Retinal pigment epithelial cell (primary cell): ENCODE measurements at places on chromosomes 3 and 15.

DNA sequence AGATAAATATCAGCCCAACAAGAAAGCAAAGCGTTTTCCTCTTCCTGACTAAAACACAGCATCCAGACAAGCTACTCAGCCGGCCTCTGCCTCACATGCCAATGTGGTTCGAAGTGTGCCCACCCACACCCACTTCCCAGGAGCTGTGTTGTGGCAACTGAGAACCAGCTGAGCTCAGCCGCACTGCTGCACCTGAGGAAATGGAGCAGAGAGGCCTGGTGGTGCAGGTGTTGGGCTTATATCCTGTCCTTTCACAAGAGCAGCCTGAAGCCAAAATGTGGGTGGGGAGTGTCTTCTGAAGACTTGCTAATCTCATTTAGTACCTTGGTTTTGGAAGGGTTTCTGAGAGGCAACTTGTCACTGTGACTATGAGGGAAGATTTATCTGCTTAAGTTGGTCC lies 23.0 kb upstream of the RETNLB start:
- DNase-seq = no peak

DNA sequence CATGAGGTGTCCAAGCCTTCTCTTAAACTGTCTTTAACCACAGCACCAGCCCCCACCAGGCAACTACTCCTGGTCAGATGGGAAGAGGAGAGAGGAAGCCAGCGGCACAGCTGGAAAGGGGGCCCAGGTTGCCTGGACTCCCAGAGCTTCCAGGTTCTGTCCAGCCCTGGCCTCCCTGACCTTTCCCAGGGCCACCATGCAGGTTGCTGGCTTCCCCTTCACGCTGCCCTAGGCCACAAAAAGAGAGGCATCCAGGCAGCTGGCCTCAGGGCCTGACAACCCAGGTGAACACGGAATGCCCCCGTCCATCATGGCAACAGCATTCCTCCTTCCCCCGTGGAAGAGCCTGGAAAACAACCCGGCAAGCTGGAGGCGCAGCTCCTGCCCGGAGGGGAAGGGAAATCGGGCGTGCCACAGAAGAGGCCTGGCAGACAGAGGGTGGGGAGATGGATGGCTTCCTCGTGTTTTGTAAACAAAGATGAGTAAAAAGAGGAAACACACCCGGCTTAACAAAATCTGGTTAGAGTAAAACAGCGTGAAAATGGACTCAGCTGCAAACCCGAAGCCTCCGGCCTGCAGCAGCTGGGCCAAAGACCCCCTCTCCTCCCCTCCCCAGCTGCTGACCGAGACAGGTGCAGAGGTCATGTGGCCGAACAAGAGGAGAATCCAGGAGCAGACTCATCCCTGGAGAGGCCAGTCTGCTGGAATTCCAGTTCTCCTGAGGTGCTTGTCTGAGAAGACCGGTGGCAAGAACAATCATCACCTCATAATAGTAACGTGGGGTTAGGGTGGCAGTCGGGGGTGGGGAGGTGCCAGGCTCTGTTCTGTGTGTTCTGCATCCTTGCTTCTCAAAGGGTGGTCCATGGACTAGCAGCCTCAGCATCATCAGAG lies 15.5 kb downstream of the BMF start:
- no peak for DNase-seq

- no peak for DNase-seq
Observed at GRCh38 chr3:72597756-72598195, 250.5 kb downstream of the SHQ1 start.

DNA sequence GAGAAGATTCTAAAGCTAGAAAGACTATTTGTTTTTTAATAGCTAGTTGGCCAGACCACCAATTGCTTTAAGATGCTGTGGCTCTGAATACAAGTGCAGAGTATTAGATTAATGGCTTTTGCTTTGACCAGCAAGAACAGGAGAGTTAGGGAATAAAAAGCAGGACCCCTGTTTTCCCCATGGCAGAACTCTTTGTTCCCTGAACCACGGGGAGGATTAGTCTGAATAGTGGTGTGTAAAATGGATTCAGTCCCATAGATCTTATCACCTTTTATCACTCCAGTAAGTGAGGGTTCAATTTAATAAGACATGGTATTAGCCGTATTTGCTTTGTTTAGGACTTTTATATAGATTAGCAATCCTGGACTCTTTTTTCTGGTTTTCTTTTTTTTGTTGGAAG lies 562.6 kb upstream of the DPPA4 start:
- DNase-seq = no peak

DNA sequence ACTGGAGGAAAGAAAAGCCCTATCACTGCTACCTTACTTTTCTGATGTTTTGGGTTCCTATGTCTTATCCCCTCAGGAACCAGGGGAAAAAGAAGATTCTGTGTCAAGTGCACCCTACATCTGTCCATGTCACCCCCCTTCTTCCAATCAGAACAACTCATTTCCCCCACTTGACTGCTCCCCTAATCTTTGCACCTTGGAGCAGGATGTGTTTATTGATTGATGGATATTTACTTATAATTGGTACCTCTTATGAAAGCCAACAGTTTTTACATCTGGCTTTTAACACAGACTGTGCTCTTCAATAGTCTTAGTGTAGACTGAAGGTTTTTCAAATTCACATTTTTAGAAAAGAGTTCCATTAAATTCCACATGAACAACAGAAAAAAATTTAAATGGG lies 33.3 kb downstream of the LIPC start:
- DNase-seq = no peak

DNA sequence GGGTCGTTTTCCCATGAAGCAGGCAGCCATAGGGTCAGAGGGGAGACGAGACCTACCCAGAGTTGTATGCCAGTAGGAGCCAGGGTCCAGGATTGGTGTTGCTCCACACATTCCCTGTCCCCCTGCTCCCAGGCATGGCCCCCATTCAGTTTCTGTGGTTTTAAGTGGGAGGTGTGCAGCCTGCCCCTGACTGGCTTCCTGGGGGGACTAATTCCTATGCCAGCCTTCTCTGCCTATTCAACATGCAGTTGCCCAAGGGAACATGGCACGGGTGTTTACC lies 126.3 kb downstream of the EEFSEC start:
- no peak for DNase-seq

DNA sequence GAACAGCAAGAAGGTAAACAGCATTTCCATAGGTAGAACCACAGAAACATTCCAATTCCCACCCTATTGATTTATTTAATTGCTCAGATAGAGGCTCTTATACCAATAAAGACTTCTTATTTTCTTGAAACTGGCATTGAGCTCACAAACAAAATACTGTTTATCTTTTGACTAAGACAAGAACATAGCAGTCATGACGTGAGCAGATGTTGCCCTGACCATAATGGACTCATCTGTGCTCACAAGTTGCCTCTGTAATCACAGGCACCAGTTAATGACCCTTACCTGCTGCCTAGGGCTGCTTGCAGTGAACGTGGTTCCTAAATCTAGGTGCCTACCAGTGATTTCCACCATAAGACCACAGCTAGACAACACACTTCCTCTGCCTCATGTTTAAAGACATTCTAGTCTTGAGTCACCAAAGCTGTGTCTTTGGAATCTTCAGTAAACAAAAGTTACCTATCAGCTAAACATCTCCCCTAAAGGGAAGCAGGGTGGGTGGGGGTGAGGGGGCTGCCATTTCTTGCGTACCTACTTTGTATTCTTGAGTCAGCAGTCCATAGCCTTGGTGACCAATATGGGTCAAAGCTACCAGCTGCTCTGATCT lies 2.1 kb downstream of the FYCO1 start:
- DNase-seq = no peak

DNA sequence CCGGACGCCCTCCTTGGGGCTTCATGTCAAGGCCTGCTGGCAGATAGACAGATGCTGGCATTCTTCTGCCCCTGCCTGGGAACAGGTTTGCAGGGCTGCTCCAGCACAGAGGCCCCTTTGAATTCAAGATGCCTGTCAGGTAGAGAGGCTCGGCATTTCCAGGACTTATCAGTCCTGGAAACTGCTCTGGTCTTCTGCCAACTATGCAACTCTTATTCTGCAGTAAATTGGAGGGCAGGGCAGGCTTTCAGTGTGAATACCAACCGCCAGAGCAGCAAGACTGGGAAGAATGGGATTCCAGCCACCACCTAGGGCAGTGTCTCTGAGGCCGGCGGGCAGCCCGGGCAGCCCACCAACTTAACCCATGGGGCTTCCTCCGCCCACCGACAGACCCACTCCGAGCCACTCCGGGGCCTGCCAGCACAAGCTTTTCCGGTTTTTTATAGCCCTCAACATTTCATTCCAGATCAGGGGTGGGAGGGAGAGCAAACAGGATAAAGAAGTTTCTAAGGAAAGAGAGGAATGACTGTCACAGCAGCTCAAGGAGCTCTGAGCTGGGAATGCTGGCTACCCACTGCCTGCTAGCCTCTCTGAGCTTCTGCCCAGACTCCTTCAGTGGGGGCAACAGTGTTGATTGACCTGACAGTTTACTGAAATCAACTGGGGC lies 140.9 kb downstream of the NTRK3 start:
- no peak for DNase-seq

GRCh38 chr3:7562892-7563291 lies 702.0 kb downstream of the GRM7 start:
- no peak for DNase-seq

DNA sequence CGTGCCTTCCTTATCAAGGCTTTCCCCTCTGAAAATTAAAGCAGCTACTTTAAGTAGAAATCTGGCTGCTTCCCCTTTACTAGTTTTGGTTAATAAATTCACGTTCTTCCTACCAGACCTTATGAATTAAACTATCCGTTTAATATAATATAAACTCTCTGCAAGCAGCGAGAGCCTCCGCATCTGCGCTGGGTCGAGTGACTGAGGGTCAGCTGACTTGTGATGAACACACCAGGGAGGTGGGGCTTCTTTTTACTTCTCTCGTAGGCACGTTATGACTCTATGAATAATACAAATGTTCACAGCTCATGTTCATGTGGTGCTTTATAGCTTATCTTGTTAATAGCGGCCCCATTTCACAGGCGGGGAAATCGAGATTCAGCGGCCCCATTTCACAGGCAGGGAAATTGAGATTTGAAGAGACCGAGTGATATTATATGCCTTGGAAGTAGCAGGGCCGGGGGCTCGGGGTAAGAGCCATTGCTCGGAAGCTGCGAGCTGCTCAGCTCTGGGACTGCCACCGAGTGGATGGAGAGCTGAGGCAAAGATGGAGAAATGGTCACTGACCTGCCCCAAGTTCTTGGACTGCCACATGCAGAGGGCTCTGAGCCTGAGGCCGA lies 8.3 kb downstream of the MUC4 start:
- no peak for DNase-seq

GRCh38 chr15:69767191-69767590 lies 314.6 kb downstream of the RPLP1 start:
- no peak for DNase-seq

GRCh38 chr15:47688573-47689086 lies 28.7 kb upstream of the SEMA6D start:
- DNase-seq = no peak

DNA sequence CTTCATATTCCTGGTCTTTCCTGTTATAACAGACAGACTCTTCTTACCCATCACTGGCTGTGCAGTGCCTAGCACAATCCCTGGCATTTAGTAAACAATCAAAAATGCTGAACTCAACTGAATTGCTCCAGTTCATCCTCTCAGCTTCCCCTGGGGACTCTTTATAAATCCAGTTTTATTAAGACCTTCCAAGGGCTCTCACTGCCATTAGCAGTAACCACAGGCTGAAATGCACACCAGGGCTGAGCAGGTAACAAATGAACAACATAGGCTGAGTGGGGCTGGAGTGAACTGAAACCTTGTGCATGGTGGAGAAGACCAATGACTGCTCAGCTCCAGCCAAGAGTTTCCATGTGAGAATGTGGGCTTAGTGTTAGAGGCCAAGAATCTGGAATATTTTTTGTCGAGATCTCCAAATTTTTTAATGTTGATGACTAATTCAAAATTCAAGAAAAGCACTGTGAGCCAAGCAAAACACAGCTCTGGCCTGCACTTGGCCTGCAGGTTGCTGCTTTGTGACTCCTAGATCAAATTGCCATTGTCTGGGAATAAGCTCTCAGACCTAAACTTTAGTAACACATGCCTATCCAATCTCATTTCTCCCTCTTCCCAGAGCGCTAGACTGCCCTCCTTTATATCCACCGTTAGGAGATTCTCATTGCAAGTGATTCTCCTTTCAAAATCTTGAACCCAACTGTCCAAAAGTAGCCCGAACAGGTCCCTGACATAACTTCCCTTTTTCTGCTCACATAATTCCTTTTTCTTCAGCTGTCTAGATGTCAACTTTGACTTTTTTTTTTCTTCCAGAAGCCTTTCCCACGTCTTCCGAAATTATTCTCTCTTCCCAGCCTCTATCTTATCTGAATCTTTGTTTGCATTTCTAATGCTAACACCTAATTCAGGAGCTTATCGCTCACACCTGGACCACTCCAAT lies 7.4 kb downstream of the SQOR start:
- peak; percentile 82 for DNase-seq

- DNase-seq = no peak
Observed at GRCh38 chr3:143271136-143271535, 151.6 kb downstream of the CHST2 start.

- no peak for DNase-seq
Observed at GRCh38 chr3:29181872-29182271, 99.0 kb upstream of the RBMS3 start.

GRCh38 chr3:63354160-63354559 lies 76.1 kb downstream of the SYNPR start:
- no peak for DNase-seq

- no peak for DNase-seq
Observed at GRCh38 chr3:53250881-53251605, 4.8 kb downstream of the TKT start.

- DNase-seq = peak; percentile 0
Observed at GRCh38 chr3:36792342-36792741, 28.0 kb upstream of the DCLK3 start.

GRCh38 chr3:158460926-158461325 lies 110.1 kb upstream of the MLF1 start:
- no peak for DNase-seq

DNA sequence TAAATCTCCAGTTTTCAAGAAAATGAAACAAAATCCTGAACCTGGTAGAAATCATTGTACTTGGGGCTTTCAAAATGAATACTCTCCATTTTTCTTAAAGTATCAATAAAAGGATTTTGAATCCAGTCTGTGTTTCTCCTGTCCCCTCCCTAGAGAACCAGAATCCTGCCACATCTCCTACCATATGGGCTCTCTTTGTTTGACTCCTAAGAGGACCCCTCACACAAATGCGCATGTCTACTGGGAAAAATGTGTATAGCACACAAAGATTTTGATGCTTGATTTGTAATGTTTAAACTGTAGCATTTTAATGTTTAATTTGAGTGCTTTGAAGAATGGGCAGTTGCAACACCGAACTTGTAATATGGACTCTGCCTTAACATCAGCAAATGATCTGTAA lies 25.9 kb downstream of the LRRC3B start:
- no peak for DNase-seq
